ENCODE measurements at places on chromosomes 1 and 21.
A peak's percentile ranks its signal among the peaks of the same experiment; 100 is the strongest.

DNA sequence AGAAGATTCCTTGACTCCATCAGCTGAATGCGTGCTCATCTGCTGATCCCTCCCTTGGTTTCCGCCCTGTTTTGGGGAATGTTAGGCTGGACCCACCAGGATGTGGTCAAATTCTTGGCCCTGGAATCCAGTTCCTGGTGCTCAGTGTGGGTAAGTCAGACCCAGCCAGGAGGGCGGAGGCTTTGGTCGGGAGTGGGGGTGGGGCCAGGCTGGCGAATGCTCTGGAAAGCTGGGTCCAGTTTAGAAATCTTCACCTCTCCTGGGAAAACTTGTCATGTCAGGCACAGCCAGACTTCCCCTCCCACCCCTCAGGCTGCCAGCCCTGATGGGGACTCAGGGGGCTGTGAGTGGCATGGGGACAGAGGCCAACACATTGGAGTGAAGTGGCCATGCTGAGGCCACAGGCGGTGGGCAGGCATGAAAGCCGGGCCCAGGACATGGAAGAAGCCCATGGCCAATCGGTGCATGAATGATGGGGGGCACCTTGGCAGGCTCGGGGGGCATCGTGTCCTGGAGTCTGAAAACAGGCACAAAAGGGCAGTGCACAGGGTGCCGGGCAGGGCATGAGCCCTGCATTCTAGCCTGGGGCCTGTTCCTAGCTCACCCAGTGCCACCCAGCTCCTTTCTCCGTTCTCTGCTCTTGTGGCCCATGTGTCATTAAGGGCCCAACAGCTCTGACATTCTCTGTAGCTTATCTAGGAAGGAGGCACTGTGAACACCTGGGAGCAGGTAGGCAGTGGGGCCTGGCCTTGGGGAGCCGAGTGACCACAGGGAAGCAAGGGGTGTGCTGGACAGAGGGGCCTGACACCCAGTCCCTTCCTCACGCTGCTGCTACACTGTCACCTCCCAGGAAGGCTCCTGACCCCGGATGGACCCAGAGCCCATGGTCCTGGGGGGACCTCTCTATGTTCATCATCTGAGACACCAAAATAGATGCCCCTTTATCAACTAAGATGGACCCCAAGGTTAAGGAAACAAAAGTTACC, 14.6 kb upstream of the PADI1 start:
- DNase-seq: no peak

DNA sequence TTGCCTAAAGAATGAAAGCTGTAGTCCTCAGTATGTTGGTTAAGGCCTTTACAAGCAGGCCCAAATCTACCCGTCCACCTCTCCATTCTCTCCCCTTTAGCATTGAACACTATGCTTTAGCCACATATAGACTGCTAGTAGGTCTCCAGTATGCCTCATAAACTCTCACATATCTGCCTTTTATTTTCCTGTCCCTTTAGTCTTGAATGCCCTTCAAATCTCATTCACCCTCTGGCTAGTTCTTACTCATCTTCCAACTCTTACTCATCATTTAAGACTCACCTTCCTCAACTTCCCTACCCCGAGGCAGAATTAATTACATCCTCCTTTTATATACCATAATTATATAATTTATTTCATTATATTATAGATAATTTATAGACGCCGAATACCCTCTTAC, 78.7 kb upstream of the TSPAN2 start:
- no peak for DNase-seq

DNA sequence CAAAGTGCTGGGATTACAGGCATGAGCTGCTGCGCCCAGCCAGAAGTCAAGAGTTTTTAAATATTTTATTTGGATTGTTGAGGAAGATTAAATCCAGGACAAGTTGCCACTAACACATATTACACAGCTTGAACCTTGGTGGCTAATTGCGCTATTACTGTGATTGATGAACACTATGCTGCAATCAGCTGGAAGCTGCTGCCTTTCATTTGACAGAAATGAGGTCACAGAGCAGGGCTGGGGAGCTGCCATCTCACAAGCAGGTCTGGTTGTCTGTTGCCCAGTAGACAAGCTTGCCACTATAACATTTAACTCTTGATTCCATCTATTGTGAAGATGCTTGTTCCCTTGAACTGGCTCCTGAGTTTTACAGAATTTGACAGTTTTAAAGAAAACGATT, 37.4 kb upstream of the NRDC start:
- no peak for DNase-seq

- no peak for DNase-seq
Measured at GRCh38 chr1:3557366-3557765, 53.9 kb downstream of the MEGF6 start.

DNA sequence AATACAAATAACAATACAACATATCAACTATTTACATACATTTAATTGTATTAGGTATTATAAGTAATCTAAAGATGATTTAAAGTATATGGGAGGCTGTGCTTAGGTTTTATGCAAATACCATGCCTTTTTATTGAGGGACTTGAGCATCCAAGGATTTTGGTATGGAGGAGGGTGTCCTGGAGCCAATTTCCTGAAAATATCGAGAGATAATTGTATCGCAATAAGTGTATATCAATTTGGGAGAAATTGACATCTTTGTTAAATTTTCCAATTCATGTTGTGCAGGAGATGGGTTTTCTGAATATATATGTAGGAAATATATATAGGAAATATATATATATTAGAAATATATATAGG, 63.5 kb downstream of the ATP1A1 start:
- no peak for DNase-seq

- DNase-seq: no peak
Measured at GRCh38 chr1:160579216-160579701, at the start of gene CD84. TSS of gene CD84 (minus strand) at chr1:160579496. CDS start at chr1:160579437, 59 bp downstream.

DNA sequence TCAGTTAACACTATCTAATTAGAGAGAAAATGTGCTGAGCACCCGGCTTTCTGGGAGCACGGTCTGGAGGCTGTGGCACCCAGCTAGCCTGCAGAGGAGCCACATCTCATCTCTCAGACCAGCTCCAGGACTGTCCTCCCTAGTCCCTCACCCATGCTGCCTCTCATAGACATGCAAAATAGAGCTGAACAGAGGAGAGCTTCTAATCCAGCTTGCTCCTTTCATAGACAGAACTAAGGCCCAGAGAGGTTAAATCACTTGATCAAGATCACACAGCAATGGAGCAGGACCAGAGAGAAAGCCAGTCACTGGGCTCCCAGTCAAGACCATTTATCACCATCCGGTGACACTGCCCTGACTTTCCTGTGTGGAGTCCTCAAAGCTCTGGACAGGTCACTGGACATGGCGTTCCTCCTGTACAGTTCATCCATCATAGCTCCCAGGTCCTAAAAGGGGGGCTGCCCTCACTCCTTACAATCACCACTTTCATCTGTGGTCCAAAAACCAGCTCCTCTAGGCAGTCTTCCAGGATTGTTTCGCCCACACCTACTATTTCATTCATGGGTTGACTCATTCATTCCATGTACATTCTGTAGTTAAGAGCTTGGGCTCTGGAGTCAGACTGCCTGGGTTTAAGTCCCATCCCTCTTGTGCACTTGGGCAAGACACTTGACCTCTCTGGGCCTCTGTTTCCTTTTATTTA, 8.8 kb upstream of the CAMK2N1 start:
- DNase-seq: no peak

DNA sequence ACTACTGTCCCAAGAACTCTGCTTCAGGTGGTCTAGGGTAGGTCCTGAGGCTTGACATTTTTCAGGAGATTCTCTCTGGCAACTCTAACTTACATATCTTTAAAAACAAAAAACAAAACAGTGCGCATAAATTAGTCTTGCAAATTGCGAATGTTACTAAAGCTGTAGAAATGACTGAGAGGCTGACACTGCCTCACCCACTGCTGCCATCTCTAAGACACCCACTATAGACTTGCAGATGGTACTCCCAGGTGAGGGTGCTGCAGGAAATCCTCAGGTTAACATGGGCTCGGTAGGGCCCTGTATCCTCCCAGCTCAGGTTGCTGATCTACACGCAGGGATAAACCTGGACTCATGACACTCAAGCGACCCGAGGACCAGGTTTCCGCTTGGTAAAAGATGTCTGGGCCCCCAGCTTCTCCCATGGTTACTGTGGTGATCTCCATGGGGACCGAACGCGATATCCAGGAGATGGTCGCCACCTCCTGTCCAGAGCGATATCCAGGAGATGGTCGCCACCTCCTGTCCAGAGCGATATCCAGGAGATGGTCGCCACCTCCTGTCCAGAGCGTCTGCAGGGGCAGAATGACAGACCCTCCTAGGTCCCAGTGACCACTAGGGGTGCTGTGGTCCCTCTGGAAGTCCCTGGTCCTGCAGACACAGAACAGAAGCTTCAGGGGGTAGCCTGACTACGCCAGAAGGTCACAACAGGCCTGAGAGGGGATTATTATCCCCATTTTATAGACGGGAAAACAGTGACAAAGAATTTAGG, 16.2 kb upstream of the LY9 start:
- peak; percentile 7 for DNase-seq

- peak; percentile 69 for DNase-seq
Measured at GRCh38 chr1:204578867-204579664, 62.9 kb downstream of the MDM4 start.

GRCh38 chr1:159991513-159991912, 37.5 kb upstream of the SLAMF9 start:
- DNase-seq: no peak

- no peak for DNase-seq
Measured at GRCh38 chr1:104387716-104388508, 638.2 kb downstream of the AMY1C start.

GRCh38 chr1:202017749-202018467, 7.5 kb downstream of the ELF3 start:
- DNase-seq: peak; percentile 33

GRCh38 chr1:151542710-151543129, 2.6 kb downstream of the TUFT1 start:
- peak; percentile 19 for DNase-seq

DNA sequence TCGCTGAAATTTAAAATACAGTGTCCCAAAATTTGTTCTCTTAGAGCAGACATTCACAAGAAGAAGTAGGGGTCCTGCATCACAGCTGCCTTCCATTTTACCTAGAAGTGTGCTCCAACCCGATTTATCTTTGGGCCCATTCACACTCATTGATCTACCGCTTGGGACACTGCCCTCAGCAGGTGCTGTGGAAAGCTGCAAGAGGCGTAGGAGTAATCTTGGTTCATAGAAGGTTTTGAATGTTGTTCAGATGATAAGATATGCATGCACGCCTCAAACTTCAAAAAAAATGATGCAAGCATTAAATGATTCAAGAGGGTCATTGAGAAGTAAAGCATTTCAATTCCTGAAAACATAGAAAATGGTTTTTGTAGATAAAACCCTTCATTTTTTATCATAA, 18.6 kb upstream of the C1orf105 start:
- DNase-seq: no peak

- no peak for DNase-seq
Measured at GRCh38 chr1:191634801-191635508, 523.3 kb upstream of the RGS18 start.

DNA sequence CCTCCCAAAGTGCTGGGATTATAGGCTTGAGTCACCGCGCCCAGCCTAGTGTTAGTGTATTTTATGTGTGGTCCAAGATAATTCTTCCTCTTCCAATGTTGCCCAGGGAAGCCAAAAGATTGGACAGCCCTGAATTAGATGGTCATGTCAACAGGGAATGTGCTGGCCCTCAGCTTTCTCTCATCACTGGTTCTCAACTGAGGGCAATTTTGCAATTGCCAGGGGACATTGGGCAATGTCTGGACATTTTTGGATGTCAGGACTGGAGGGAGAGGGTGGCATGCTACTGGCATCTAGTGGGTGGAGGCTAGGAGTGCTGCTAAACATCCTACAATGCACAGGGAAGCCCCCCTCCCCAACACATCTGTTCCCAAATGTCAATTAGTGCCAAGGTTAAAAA, 95.0 kb downstream of the LAMC2 start:
- no peak for DNase-seq

GRCh38 chr1:22210636-22211035, 67.7 kb upstream of the WNT4 start:
- DNase-seq: no peak

GRCh38 chr1:228337711-228338520, 68.7 kb downstream of the TRIM11 start:
- no peak for DNase-seq

DNA sequence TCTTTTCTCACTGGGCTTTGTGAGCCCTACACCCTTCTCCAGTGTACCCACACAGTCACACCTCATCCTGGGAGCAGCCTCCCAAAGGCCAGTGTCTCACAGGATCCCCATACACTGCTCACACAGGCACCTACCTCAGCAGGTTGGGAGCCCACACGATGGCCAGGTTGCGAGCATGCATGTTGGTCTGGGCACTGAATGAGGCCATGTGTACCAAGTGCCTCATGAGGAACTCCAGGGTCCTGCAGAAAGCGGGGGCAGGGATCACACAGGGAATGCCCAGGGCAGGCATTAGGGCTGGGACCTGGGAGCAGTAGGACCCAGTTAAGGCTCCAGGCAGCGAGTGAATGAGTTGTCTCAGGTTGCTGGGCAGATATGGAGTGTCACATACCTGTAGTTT, 8.5 kb upstream of the USF1 start:
- no peak for DNase-seq

DNA sequence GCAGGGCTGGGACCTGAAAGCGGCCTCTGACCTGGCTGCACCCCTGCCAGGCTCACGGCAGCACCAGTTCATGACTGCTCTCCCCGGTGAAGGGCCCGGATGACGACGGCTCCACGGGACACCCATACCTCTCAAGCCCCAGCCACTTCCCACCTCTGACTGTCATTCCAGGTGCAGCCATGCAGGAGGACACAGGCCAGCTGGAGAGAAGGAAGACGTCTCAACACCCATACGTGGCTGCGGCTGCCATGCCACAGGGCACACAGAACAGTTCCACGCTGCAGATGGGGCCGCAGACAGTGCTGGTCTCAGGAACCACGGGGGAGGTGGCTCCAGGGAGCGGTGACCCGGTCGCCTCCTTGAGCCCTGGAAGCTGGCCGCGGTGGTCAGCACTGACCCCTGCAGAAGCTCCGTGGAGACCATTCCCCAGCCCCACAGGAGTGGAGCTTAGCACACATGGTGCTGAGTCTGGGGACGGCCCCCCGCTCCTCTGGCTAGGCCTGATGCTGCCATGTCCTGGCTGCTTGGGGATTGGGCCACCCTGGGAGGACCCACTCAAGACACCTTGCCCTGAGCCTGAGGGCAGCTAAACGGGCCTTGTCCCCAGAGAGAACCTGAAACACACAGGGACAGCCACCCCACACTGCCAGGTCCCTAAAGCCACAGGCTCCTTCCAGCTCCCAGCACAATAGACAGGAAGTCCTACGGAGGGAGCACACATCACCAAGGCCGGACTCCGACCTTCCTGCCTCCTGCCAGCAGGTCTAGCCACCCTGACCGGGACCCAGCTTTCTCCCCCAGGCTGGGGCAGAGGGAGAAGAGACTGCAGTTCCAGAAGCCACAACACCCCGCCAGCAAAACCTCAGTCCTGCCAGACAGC, 8.6 kb downstream of the WNT9A start:
- no peak for DNase-seq

- DNase-seq: no peak
Measured at GRCh38 chr1:219587401-219587800, 25.5 kb downstream of the ZC3H11B start.

DNA sequence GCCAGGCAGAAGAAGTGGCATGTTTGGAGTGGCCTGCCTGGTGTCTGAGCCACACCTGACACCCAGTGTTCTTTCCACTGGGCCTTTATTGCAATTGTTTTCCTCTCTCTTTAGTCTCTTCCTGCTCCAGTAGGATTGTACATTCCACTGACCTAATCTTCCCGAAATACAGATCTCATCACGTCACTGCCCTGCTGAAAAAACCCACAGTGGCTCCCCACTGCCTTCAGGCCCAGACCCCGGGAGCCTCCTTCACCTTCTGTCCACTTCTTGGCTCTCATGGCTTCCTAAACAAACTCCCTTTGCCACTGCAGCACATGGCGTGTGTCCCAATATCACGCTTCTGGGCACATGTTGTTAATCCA, 25.3 kb upstream of the ATP5PO start:
- DNase-seq: no peak

- no peak for DNase-seq
Measured at GRCh38 chr1:67711158-67711854, 26.3 kb downstream of the GADD45A start.
